CD4-positive, CD25-positive, alpha-beta regulatory T cell (primary cell): ENCODE measurements at places on chromosomes 7 and 10.

DNA sequence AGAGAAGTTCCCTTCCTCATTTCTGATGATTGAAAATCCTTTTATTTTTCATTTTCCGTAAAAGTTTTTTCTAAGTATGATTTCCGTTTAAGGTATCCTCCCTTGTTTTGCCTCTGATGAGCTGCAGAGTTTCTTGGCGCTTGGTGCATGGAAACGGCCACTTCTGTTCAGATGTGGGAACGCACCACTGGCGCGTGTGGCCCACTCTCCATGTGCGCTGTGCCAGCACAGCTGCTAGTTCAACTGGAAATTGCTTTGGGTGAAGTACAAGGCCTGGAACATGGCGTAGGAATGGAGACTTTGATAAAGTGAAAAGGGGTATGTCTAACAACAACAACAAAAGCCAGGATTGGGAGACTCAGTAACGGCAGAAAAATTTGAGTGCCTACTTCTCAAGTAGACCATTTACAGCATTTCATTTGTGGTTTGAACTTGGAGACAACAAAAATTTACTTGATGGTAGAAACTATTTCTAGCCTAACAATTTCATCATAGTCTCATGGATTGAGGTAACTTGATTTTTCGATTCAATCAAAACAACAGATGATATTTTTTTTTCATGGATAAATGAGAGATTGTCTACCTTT is 364.2 kb downstream of the SUGCT start:
- no peaks in the 10 kb centered on the region for H3K36me3 ChIP-seq
- no peak overlapping the region for H3K27ac ChIP-seq
- H3K4me1 ChIP-seq: no peaks in the 10 kb centered on the region
- H3K4me3 ChIP-seq: no peak overlapping the region
- no peak for DNase-seq

- no peaks in the 10 kb centered on the region for H3K4me1 ChIP-seq
- no peak overlapping the region for H3K27ac ChIP-seq
- H3K27me3 ChIP-seq: no peaks in the 10 kb centered on the region
- no peaks in the 10 kb centered on the region for H3K36me3 ChIP-seq
- no peak overlapping the region for H3K4me3 ChIP-seq
These were observed 128.8 kb upstream of the DNAJB12 start for GRCh38 chr10:72483471-72483870.

DNA sequence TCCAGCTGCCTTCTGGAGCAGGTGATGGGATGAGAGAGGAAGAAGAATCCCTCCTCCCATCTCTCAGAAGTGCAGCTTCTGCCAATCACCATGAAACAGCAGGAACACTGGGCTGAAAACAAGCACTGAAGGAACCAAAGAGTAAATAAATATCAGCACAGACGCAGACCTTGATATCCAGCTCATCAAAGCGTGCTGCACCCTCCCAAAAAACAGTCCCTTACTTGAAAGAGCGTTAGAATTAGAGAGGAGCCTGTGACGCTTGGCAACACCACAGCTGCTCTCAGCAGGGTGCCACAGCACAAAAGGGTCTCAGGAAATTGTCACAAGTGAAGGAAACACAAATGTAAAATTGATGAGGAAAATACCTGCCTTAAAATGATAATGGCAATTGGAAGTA is 39.5 kb downstream of the KLF6 start:
- no peak for DNase-seq
- no peaks in the 10 kb centered on the region for H3K27me3 ChIP-seq
- H3K4me1 ChIP-seq: peaks cover 6% of the 10 kb centered on the region

GRCh38 chr7:94284104-94284503 is 110.6 kb upstream of the COL1A2 start:
- H3K4me3 ChIP-seq: no peak overlapping the region
- no peaks in the 10 kb centered on the region for H3K36me3 ChIP-seq
- no peak for DNase-seq
- no peaks in the 10 kb centered on the region for H3K4me1 ChIP-seq
- H3K27me3 ChIP-seq: no peaks in the 10 kb centered on the region

- DNase-seq: no peak
- no peaks in the 10 kb centered on the region for H3K27me3 ChIP-seq
- no peaks in the 10 kb centered on the region for H3K4me1 ChIP-seq
- H3K4me3 ChIP-seq: no peak overlapping the region
- no peaks in the 10 kb centered on the region for H3K36me3 ChIP-seq
These were observed 66.7 kb upstream of the ATP6V0A4 start for GRCh38 chr7:138864667-138865066.
